Activated naive CD4-positive, alpha-beta T cell treated with anti-CD3 and anti-CD28 coated beads, Interleukin-2, amount 10 ng/mL, durations not matched to agents 5 hours and 36 hours (primary cell): ENCODE measurements at places on chromosomes 1 and 21. TPM values are rescaled to one million over a fixed set of nuclear protein-coding genes. Genes with fewer than 3 reads are reported as not detected.

Gene TSTD1
- total RNA-seq: 63.0 TPM

Gene BARHL2
- not detected for total RNA-seq

Gene NLRP3
- 4.1 TPM for total RNA-seq

Gene SLC2A5
- not detected for total RNA-seq

Gene LRRC71
- not detected for total RNA-seq

Gene UBQLN4
- total RNA-seq: 26.5 TPM

Gene PTGFRN
- 1.8 TPM for total RNA-seq

Gene VANGL2
- total RNA-seq: not detected

Gene OR2L5
- not detected for total RNA-seq

Gene PLK3
- total RNA-seq: 69.8 TPM

Gene SLC25A33
- 3.0 TPM for total RNA-seq

Gene DMBX1
- 0.10 TPM for total RNA-seq

Gene LY9
- 75.9 TPM for total RNA-seq

Gene HCN3
- total RNA-seq: 4.3 TPM

Gene HSD3B1
- total RNA-seq: not detected

Gene NEGR1
- not detected for total RNA-seq

Gene BEND5
- 4.0 TPM for total RNA-seq
